ENCODE measurements at places on chromosomes 1 and 21.

- no peak for DNase-seq
Measured at GRCh38 chr1:113536182-113536780, 146.0 kb downstream of the MAGI3 start.

- no peak for DNase-seq
Measured at GRCh38 chr1:7786795-7787194, 2.7 kb downstream of the PER3 start.

DNA sequence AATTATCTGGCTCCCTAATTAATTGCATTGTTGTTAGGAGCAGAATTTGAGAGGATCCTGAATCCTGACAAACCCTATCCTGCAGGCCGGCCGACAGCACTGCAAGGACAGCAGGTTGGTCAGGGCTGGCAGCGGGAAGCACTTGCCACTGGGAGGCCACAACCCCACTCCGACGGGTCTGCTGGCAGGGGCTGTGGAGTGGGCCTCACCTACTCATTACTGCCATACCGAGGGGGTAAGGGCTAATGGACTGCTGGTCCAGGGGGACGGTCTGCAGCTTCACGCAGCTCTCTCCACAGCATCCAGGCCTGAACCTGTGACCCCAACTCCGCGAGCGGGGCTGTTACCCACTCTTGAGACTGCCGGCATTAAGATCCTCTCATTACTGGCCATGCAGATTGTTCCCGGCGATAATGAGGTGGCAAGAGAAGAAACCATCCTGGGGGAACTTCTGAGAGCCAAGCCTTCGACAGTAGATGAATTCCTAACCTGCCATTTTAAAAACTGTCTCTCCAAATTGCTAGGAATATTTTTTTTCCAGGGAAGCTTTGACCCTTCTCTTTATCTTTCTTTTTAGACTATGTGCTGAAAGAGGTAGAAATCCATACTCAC lies 501.3 kb downstream of the OMA1 start:
- no peak for DNase-seq

GRCh38 chr1:76759950-76760349 lies 107.3 kb upstream of the ST6GALNAC5 start:
- peak; percentile 74 for DNase-seq

Measured in HS-5 (cell line).